Suppressor macrophage treated with lipopolysaccharide for 4 hours (primary cell): ENCODE measurements at places on chromosomes 11 and 22.

DNA sequence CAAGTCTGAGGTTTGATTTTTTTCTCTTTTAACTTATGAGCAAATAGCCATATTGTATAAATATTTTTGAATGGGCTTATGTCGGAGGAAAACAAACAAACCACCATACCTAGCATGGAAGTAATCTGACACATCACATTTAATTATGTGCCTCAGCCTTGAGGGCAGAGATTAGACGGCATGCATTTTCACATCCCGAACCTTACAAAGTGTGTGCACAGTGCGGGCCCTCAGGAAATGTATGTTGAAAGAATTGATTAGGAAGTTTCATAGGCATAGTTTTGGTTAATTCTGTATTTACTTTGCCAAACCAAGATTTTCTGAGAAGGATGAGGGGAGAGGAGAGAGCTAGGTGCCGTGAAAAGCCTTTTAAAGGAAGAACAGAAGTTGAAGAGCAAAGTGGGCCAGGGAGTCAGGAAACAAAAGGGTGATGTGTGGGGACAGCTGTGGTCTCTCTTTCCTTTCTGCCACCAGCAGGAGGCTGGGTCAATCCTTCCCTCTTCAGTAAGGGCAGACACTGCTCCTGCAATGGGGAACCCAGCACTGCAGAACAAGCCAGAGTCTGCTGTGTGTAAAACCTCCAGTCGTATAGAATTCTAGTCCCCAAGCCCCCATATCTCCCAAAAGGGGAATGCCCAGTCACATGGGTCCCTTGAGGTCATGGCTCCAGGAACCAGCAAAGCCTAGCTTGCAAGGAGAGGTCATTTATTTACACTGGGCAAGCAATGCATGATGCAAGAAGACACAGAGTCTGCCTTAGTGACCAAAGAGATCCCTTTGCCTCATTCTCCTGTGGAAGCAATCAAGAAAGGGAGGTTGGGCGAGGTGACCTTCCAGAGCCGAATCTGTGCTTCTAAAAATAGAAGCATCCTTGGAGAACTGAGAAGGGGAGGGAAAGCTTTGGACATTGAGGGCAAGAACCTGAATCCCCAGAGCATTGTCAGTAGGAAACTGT, 71.1 kb upstream of the OLFML1 start:
- DNase-seq = no peak

DNA sequence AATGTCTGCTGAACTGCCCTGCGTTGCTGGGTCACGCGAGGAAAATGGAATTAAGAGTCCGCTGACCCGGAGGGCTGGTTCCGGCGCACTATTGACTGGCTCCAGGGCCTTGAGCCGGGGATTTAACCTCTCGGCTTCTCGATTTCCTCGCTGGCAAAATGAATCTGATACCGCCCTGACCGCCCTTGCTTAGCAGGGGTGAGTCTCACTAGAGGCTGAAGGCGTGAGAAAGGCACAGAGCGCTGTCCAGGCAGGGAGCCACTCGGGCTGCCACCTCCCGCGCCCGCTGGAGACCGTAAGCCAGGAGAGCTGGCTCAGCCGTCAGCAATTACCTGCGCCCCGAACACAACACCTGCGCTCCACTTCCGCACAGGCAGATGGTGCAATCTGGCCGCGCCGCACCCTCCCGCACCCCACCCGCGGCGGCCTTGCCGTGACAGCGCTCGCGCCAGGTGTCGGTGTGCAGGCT, 65.6 kb downstream of the BUD13 start:
- no peak for DNase-seq

- no peak for DNase-seq
These were observed 11.3 kb downstream of the LMO1 start for GRCh38 chr11:8252388-8252787.

GRCh38 chr11:12329797-12330196, 47.6 kb upstream of the PARVA start:
- no peak for DNase-seq

- peak; percentile 66 for DNase-seq
These were observed 107.9 kb downstream of the NAT10 start for GRCh38 chr11:34213366-34213765.

- no peak for DNase-seq
These were observed 60.6 kb downstream of the MED15 start for GRCh38 chr22:20567993-20568417.

GRCh38 chr22:24894998-24895397, 51.5 kb downstream of the LHFPL7 start:
- DNase-seq = no peak

- DNase-seq = peak; percentile 63
These were observed 35.6 kb upstream of the SYT7 start for GRCh38 chr11:61616434-61616833.

- DNase-seq = peak; percentile 65
These were observed 8.8 kb upstream of the PLA2G3 start for GRCh38 chr22:31148953-31149627.

- DNase-seq = peak; percentile 96
These were observed 61.9 kb downstream of the ADM start for GRCh38 chr11:10366568-10367331.

DNA sequence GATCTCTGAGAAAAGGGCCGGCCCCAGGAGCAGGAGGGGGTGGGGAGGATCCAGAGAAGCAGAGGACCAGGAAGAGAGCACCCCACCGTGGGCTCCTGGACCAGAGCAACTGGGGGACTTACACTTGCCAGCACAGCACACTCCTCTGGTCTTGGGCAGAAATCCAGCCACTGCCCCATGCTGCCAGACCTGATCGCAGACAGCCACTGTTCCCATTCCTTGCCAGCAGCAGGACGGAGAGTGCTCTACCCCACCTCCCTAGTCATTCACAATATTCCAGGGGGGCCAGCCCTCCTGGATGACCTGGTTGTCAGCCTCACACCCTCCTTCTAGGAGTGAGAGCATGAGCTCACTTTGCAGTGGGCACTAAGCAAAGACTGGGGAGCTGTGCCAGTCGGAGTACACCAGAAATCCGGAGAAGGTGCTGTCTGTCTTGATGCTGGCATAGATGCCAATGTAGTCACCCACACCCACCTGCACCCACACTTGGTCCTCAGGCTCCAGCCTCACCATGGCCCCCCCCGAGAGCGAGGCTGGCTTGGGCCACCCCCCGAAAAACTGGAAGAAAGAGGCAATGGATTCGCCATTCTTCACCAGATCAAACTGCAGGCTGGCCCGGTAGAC, 1.6 kb downstream of the C1QTNF5 start:
- DNase-seq = no peak

GRCh38 chr11:68855205-68855981, 13.7 kb upstream of the CPT1A start:
- peak; percentile 58 for DNase-seq

- DNase-seq = no peak
These were observed 1.1 kb downstream of the GRIA4 start for GRCh38 chr11:105610871-105611571.

DNA sequence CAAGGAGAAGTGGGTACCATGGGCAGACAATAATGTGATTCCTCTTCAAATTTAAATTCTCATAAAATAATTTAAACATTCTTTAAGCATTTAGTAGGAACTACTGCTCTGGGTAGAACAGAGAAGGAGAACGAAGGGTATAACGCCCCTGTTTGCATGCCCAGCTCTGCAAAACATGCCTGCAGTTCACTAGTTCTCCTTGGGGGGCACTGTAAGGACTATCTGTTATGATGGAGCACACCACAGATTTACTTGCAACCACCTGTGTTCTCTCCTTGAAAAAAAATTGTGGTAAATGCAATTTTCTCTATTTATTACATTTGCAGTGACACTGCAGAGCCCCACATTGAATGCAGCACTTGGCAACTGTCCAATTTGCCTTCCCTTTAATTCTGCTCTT, 100.3 kb downstream of the GUCY1A2 start:
- DNase-seq = no peak

DNA sequence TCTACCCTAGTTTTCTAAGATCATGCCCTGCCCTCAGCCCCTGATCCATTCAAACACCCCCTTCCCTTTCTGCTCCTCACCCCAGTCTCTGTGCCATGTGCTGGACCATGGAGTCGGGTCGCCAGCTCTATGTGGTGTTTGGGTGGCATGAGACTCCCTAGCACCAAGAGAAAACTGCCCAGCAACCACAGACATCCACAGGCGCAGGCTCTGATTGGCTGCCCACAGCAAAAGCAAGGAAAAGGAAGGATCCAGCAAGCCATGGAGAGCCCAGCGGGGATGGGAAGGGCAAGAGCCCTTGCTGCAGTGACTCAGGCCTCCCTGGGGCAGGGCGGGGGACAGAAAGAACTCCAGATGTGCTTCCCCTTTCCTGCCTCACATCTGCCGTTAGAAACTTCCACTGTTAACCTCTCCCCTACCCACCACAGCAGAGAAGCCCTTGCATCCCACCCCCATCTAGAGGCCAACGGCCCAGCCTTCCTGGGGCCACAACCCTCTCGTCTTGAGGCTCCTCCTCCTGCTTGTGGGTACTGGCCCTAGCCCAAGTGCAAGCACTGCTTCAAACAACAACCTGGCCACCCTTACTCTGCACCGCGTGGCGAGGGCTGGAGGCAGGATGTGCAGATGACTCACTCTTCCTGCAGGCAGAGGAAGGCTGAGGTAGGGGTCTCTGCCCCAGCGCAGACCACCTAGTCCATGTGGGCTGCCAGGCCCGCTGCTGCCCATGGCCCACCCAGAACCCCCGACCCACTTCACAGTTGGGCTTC, 9.7 kb upstream of the AHNAK start:
- DNase-seq = peak; percentile 93

GRCh38 chr11:119094816-119095065, 6.9 kb downstream of the DPAGT1 start:
- peak; percentile 87 for DNase-seq

DNA sequence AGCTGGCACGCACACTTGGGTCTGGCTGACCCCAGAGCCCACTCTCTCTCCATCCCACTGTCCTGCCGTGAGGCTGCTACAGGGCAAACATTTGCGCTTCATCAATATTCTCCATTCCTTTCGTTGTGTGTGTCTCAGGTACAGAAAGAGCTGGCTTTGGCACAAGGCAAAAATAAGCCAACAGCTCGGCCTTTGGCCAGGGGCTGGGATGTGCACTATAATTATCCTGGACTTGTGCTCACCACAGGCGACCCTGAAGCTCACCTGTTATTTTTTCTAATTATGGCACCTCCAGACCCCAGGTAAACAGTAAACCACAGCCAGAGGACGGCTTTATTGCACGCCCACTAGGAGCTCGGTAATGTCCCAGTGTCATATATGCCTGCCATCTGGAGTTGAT, 10.9 kb downstream of the ZMAT5 start:
- no peak for DNase-seq

DNA sequence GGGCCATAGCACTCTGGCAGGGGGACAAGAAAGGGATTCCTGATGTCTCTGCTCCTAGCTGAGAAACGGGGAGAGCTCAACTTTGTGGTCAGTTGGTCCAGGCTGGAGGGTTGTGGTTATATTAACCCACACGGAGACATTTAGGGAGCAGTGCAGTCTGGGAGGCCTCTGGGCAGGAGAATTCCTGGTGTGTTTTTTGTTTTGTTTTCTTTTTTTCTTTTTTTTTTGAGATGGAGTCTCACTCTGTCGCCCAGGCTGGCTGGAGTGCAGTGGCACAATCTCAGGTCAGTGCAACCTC, 88.0 kb upstream of the SHISAL1 start:
- DNase-seq = no peak

DNA sequence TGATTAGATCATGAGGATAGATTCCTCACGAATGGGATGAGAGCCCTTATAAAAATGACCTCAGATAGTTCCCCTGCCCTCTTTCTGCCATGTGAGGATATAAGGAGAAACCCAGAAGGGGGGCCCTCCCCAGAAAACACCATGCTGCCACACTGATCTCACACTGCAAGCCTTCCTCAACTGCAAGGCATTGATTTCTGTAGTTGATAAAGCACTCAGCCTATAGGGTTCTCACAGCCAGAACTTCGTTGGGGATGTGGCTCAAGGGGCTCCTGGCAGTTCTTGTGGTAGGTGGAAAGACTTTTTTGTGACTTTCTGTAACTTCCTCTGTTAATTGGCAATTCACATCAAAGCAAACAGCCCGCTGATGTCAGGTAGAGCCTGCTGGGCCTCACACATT, 108.9 kb downstream of the CD44 start:
- no peak for DNase-seq
